AG09319 (cell line): ENCODE measurements at places on chromosomes 5 and 9.

GRCh38 chr9:123605286-123605685 is 249.3 kb downstream of the CRB2 start:
- DNase-seq, result no peak

- no peak for DNase-seq
Observed at GRCh38 chr9:117672369-117672768, 31.8 kb upstream of the TLR4 start.

DNA sequence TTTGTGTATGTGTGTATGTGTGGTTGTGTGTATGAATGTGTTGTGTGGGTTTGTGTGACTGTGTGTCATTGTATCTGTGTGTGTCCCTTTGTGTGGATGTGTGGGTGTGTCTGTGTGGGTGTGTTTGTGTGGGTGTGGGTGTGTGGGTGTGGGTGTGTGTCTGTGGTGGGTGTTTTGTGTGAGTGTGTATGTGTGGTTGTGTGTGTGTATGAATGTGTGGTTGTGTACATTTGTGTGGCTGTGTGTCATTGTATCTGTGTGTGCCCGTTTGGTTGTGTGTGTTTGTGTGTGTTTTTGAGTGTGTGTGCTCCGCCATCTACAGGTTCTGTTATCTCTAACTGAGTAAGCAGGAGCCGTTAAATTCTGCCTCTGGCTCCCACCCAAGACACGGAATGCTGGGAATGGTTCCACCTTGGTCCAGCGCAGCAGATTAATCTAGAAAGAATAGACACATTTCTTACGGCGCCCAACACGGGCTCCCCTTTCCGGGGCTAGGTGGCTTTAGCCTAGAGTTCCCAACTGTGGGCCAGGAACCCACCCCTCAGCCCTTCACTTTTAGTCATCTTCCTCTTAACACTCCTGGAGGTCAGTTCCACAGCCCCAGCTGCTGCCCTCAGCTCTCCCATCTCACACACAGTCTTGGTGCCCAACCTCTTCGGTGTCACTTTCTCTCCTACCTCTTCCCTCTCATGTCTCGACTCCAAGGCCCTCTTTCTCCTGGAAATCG is 197.1 kb downstream of the TTLL11 start:
- DNase-seq, result no peak

- DNase-seq, result no peak
Observed at GRCh38 chr5:72488756-72489155, 18.5 kb downstream of the ZNF366 start.

DNA sequence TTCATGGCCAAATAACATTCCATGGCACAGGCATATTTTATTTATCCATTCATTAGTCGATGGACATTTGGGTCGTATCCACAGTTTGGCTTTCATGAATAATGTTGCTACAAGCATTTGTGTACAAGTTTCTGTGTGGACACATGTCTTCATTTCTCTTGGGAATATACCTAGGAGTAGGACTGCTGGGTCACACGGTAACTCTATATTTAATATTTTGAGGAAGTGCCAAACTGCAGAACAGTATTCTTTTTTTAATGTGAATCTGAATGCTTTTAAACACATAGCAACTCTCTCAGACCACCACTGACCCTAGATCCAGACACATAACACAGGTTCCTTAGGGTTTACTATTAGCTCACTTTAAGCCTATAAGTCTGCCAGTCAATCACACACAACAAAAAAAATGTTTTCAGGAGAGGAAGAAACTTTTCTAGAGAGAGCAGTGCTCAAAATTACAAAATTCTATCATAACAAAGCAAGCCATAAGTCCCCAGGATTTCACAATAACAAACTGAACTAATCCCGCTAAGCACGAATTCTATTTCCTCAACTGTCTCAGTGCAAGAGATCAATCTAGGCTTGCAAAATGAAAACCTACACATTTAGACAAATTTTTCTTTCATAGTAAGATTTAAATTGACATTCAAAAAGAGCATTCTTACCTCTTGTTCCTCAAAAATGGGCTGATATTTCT is 41.8 kb upstream of the GABBR2 start:
- no peak for DNase-seq

GRCh38 chr9:132135456-132135855 is 26.4 kb upstream of the NTNG2 start:
- no peak for DNase-seq

GRCh38 chr9:124784509-124784908 is 7.6 kb downstream of the OLFML2A start:
- no peak for DNase-seq

GRCh38 chr9:86751207-86751606 is 196.1 kb downstream of the GAS1 start:
- DNase-seq, result no peak

GRCh38 chr9:133602277-133602676 is 6.9 kb downstream of the FAM163B start:
- no peak for DNase-seq

GRCh38 chr9:1794547-1795270 is 220.4 kb upstream of the SMARCA2 start:
- DNase-seq, result no peak

DNA sequence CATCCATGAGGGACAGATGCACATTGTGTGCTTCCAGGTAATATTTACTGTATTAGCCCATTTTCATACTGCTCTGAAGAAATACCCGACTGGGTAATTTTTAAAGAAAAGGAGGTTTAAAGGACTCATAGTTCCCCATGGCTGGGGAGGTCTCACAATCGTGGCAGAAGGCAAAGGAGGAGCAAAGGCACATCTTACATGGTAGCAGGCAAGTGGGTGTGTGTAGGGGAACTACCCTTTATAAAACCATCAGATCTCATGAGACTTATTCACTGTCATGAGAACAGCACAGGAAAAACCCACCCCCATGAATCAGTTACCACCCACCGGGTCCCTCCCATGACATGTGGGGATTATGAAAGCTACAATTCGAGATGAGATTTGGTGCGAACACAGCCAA is 148.8 kb upstream of the FBXL17 start:
- DNase-seq, result no peak

- DNase-seq, result no peak
Observed at GRCh38 chr5:14201325-14202045, 58.3 kb downstream of the TRIO start.

GRCh38 chr5:1325870-1326531 is 18.9 kb downstream of the CLPTM1L start:
- DNase-seq, result no peak

DNA sequence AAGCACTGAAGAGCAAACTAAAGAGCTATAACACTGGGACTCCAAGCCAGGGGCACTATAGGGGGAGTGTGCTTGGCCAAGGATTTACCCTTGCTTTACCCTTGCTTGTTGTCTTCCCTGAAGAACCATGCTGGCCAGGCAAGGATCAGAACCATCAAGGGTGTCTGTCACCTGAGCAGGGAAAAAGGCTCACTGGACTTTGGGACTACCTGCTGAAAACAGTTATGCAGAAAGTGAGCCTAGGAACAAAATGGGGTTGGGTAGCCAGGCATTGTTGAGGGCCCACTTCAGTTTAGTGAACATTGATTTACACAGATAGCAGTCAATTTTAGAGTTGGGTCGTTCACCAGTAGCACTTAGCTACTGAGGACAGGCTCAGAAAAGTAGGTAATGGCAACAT is 8.0 kb upstream of the TMEM171 start:
- no peak for DNase-seq

DNA sequence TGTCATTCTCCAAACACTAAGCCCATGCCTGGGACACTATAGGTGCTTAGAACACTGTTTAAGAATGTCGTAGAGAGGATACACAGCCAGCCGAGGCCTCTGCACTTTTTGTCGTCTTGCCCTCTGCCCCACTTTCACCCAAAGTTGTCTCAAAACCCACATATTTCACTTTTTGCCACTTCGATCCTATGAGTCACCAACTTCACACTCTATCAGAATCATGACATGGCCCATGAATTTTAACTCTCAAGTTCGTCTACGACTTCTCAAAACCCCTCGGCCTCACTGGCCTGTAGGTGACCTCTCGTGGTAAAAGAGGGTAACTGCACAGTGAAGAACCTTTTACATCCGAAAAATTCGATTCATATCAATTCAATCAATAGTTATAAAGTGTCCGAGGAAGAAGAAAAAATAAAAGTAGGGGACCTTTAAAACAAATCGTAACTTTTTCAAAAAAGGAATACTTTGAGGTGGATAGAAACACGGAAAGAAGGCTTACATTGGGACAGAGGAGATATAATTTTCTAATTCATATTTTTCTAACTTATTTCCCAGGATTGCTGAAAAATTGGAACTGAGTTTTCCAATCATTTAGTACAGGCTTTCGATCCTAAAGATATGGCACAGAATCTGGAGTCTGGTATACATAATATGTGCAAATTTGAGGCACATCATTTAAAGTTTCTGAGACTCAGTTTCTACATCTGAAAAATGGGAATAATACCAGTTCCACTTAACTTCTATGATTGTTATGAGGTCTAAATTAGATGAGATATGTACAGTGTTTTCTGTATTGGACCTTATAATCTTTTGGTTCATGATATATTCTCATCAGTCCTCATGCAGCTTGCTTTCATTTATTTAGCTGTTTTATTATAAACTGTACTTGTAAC is 122.6 kb downstream of the APBA1 start:
- DNase-seq, result peak; percentile 7

DNA sequence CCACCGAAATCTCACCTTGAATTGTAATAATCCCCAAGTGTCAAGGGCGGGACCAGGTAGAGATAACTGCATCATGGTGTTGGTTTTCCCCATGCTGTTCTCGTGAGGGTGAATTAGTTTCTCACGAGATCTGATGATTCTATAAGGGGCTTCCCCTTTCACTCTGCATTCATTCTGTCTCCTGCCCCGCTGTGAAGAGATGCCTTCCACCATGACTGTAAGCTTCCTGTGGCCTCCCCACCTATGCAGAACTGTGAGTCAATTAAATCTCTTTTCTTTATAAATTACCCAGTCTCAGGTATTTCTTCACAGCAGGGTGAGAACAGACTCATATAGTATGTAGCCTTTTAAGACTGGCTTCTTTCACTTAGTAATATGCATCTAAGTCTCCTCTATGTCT is 128.1 kb upstream of the NR5A1 start:
- no peak for DNase-seq

DNA sequence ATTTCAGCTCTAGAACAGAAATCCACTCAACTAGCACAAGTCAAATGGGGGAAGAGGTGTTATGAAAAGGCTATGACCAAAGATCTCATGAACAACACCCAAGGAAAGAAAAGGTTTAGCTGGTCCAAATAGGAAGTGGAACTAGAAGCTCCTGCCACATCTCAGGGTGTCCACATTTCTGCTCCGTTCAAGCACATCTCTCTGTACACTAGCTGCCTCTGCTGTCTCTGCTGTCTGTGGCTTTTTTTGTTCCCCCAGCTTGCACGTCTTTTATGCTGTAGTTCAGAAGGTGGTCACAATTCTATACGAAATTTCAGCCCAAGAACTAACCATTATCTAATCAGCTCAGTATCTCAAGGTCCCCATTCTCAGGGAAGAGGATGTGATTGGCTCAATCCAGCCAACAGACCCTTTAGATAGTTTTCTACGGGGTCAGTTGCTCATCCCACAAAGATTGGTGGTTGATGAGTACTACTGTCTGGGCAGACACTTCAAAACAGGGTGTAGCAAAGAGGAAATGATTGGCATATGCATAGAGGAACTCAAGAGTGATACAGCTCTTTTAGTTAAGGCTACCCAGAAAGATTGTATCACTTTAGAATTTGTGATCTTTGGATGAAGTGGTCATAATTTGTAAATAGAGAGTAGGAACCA is 44.0 kb downstream of the FANCC start:
- no peak for DNase-seq

- no peak for DNase-seq
Observed at GRCh38 chr5:136802383-136802782, 437.0 kb upstream of the TRPC7 start.
